WERI-Rb-1 (cell line): ENCODE measurements at places on chromosomes 1 and 21.

GRCh38 chr1:207821464-207822045 lies 69.7 kb downstream of the CD46 start:
- DNase-seq, result no peak

DNA sequence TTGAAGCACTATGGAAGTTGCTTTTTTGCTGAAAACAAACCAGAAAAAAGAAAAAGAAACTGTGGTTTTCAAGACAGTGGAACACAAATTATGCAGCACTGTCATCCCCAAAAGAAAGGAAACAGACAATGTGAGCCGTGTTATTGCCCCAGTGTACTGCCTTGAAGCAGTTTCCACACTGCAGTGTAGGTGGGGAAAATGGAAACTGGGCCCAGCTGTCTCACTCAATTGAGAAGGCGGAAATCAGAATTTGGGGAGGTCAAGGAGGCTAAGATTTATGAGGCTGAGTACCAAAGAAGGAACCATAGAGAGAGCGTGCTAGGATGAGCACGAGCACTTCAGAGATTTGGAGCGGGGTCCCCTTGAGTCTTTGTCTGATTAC lies 55.5 kb downstream of the MPZL1 start:
- no peak for DNase-seq

DNA sequence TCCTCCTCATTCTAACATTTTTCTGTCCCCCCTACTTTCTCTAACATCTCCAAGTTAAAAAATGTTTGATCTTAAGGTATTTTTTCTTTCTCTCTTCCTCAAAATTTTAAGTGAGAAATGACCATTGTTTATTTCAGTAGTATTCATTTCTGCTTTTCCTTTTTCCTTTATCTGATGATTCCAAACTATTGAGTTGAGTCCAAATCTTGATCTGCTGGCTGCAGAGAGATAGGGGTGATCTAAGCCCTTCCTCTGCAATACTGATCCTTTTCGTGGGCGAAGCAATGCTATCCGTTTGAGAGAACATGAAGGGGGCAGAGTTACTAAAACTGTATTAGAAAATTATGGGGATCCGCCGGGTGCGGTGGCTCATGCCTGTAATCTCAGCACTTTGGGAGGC lies 516 bp upstream of the NMNAT2 start:
- DNase-seq, result no peak

DNA sequence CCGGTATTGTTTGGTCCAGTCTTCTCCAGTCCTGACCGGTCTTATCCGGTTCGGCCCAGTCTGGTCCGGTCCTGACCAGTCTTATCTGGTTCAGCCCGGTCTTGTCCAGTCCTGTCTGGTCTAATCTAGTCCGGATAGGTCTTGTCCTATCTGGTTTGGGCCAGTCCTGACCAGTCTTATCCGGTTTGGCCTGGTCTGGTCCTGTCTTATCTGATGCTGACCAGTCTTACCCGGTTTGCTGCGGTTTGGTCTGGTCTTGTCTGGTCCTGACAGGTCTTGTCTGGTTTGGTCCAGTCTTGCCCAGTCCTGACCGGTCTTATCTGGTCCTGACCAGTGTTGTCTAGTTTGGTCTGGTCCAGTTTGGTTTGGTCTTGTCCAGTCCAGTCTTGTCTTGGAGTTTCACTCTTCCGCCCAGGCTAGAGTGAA lies 30.1 kb downstream of the DHX9 start:
- no peak for DNase-seq

DNA sequence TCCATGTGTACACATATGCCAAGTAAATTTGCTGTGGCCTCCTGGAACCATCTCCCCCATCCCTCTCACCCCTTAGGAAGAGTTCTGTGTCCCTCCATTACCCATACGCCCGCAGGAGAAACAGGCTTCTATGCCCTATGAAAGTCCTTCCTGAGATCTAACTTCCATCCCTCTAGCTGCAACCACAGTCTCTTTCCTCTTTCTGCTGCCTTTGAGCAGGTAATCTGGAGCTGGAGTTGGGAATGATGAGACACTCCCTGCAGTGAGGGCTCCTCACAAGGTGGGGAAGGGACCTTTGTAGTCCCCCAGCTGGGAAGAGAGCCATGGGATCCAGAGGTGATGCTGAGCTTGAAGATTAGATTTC lies 2.0 kb upstream of the KCNQ4 start:
- DNase-seq, result no peak

- no peak for DNase-seq
These were observed 4.8 kb downstream of the ARHGEF16 start for GRCh38 chr1:3459051-3459908.

DNA sequence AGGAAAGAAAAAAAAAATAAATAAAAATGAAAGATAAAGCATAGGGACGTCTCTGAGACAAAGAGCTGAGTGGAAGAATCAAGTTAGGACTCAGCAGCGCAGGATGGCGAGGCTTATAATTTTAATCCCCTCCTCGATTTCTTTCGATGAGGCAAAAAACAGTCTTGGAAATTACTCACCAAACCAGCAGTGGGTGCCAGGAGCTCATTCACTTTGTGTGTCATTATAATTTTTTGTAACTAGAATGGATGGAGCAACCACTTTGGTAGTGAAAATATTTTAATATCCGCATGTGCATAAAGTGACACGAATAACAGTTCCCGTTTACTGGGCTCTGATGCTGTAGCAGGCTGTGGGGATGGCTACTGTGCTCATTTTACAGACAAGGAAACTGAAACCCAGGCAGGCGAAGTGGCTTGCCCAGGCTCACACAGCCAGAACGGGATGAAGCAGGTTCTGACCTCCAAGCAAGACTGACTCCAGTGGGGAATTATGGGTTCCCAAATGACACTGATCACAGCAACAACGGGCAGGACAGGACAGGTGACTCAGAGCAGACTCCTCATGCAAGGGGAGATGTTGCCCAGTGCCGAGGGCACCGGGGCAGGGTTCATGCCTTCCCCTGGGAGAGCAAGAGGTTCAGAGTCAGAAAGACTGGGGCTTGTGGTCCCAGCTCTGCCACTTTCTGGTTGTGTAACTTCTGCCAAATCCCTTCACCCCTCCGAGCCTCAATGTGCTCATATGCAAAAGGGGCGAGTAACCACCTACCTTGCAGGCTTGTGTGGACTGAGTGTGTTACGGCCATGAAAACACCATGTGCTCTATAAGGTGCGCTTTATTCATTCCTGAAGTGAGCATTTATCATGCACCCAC lies 63.6 kb downstream of the RUNX3 start:
- DNase-seq, result no peak

GRCh38 chr1:3895279-3895950 lies 4.7 kb downstream of the C1orf174 start:
- no peak for DNase-seq

GRCh38 chr1:203050826-203051225 lies 24.5 kb downstream of the PPFIA4 start:
- no peak for DNase-seq

- no peak for DNase-seq
These were observed 37.3 kb downstream of the WNT2B start for GRCh38 chr1:112546076-112546475.

DNA sequence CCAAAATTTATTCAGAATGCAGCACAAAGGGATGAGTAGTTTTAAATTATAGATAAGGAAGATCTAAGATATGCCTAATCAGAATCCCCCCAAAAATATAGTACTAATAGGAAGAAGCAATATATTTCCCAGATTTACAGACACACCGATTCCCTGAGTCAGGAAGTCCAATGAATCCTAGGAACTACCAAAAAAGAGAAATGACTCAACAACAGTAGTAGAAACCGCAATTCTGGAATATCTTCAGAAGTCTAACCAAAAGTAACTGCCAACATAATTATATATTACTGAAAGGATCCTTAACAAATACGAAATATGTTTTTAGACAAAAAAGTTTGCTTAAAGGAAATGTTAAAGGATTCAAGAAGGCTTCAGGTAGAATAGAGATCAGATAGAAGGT lies 10.3 kb downstream of the AHCTF1 start:
- DNase-seq, result no peak

DNA sequence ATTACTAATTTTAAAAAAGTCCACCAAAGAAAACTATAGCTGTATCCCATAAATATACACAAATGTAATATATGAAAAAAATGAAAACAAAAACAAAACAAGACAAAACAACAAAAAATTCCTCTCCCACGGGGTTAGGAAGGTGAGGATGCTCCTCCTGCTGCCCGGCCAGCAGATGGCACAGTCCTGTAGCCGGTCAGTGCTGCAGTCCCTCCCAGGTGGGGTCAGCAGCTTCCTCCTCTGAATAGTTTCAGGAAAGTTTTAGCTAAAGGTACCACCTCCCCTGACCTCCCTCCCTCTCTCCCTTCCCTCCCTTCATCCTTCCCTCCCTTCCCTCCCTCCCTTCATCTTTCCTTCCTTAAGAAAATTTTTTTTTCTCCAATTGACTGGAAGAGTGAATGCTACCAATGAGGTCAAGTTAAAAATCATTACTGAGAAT lies 67.8 kb upstream of the BCL10 start:
- DNase-seq, result peak; percentile 21

DNA sequence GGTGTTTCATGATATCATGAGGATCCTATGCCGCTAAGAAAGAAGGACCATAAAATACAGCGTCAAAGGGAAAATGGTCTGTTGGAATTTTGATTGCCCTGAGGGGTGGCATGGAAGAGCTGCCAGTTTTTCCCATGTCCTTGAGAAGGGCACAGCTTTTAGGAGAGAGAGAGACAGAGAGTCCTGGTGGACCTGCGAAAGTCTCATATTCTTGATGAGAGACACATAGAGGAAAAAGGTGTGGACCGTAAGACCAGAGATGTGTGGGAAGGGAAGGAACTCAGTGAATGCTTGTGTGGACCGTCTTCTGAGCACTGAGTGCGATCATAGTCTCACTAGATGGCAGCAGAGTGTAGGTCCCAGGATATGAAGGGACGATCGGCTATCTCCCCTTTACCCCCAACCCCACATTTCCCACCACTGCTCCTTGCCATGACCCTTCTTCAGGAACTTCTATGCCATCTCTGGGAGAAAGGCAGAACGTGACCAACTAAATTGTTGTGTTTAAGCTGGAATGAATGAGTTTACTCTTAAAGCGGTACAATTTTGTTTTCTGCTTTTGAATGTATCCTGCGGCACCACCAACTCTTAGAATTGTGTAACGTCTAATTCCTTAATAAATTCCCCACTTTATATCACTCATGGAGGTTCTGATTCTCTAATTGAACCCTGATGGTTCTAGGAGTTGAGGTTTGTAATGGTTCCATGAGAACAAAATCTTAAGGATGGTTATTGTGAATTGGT lies 117.7 kb downstream of the CTH start:
- DNase-seq, result peak; percentile 59

DNA sequence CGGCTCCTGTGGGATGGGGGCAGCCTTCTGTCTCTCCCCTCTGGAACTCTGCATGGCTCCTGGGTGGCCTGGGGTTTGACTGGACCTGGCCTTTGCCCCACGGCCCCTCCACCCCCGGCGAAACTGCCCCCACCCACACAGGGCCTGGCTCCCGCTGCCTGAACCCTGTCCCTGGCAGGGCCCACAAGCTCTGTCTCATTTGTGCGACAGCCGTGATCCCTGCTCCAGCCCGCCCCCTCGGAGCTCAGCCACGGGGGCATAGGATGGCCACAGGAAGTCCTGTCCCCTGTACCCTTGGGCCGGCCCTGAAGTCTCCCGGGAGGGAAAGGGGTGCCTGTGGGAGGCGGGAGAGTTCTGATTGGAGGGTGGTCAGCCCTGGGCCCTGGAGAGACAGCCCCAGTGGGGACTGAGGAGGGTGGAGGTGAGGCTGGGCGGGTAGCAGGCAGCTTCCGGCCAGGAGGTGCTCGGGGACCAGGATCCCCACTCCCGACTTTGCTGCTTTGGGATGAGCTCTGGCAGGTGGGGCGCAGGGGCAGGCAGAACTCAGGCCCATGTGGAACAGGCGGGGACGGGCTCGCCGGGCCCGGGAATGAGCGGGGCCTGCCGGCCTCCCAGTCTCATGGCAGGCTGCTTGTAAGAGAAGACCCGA lies 45.1 kb downstream of the SLX9 start:
- peak; percentile 76 for DNase-seq

DNA sequence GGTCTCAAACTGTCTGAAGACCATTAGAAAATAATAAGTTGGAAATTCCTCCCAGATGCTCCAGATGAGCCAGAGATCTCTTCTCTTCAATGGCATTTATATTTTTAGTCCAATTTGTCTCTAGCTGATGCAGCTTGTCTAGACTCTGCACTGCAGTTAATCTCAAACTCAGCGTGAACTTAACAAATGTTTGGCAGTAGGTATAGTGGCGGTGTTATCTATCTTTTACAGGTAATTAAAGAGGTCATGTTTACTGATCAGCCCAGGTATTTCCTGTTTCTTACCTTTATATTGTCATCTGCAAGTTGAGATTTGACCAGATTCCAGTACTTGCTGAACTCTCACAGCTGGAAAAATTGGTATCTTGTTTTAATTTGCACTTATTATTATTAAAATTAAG lies 1024.5 kb upstream of the ADGRL2 start:
- DNase-seq, result no peak

GRCh38 chr21:39084979-39085729 lies 98.1 kb downstream of the PSMG1 start:
- no peak for DNase-seq

DNA sequence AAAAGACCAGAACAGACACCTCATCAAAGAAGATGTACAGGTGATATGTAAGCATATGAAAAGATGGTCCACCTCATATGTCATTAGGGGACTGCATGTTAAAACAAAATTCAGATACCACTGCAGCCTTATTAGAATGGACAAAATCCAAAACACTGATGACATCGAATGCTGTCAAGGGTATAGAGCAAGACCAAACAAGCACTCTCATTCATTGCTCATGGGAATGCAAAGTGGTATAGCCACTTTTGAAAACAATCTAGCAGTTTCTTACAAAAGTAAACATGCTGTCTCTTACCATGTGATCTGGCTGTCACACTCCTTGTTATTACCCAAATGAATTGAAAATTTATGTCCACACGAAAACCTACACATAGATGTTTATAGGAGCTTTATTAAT lies 426.6 kb upstream of the ESRRG start:
- no peak for DNase-seq

DNA sequence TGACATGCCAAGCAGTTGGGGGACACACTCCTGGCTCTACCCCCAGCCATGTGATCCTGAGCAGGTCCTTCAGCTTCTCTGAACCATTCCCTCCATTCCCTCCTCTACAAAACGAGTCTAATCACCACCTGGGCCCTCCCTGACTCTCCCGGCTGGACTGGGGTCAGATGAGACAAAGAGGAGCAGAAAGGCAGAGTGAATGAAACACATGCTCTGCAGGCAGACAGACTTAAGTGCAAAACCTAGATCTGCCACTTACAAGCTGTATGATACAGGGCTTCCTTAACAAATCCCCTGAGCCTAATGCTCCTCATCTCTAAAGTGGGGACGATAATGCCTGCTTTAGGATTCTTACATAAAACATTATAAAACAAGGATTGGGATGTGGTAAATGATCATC lies 17.3 kb downstream of the RIMS3 start:
- DNase-seq, result peak; percentile 57
